ENCODE measurements at places on chromosomes 7 and 10.

DNA sequence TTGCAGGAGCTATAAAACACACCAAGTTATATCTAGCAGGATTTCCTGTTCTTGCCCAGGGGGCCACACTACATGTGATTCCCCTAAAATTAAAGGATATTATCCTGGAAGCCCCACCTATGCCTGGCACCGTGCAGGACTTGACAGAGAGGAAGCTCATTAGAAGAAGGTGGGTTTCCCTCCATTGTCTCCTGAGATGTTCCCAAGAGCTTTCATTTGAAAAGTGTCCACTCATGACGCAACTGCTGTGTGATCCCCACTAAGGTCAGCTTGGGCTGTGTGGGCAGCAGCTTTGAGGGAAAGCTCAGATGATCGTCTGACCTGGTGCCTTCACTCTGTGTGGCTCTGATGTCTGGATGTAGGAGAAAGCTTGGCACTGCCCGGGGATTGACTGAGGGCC is 53.5 kb downstream of the RAMP3 start:
- H3K36me3 ChIP-seq: no peaks in the 10 kb centered on the region
- no peaks in the 10 kb centered on the region for H3K4me1 ChIP-seq
- no peak overlapping the region for H3K27ac ChIP-seq
- DNase-seq: no peak
- H3K27me3 ChIP-seq: no peaks in the 10 kb centered on the region
- no peak overlapping the region for H3K4me3 ChIP-seq

GRCh38 chr7:1392556-1392955 is 66.7 kb downstream of the MICALL2 start:
- H3K27me3 ChIP-seq: no peaks in the 10 kb centered on the region
- H3K4me1 ChIP-seq: no peaks in the 10 kb centered on the region
- DNase-seq: no peak

- no peak overlapping the region for H3K27ac ChIP-seq
- H3K27me3 ChIP-seq: no peaks in the 10 kb centered on the region
Measured at GRCh38 chr7:5500777-5501350, 77.2 kb upstream of the TNRC18 start.

DNA sequence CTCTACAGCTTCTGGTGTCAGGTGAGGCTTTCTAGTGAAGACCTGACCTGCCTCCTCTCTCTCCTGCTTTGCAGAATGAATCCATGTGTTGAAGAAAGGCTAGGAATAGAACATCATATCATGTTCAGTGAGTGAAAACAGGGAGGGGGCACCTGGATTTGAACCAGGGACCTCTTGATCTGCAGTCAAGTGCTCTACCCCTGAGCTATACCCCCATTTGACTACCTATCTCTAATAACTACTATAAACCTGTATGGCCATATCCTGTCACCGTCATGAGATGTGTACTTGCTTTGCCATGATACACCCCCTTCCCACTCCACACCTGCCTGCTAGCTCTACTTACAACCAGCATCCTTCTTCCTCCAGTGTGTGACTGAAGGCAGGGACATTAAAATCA is 91.3 kb upstream of the ZNF746 start:
- H3K27ac ChIP-seq: no peak overlapping the region
- H3K36me3 ChIP-seq: no peaks in the 10 kb centered on the region
- no peaks in the 10 kb centered on the region for H3K4me1 ChIP-seq

DNA sequence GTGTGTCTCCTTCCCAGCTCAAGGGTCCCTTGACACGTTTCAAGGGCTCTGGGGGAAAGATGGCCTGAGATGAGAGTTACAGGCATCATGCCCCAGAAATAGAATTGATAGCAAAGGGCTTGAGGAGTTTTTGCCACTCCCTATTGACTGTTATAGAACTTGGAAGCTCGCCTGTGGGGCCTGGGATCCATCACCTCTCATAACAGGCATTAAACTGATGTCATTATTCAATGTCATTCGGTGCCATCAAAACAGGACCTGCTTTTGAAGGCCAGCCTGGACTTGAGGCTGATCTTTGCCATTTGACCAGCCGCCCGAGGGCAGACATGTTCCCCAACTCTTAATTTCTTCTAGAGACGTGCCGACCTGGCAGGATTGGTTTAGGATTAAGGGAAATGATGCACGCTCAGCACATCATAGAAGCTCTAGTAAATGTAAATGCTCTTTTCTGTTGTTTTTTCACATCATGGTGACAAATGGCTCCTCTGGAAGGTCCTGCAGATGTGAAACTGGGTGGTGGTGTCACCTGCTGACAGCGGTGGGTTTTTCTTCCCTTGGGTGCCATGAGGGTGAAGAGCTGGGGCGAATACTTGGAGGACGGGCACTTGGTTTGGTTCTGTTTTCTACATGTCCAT is 16.7 kb upstream of the KLF6 start:
- no peaks in the 10 kb centered on the region for H3K27me3 ChIP-seq
- H3K4me1 ChIP-seq: peaks cover 2% of the 10 kb centered on the region
- H3K36me3 ChIP-seq: no peaks in the 10 kb centered on the region
- no peak overlapping the region for H3K27ac ChIP-seq

- no peak for DNase-seq
- no peaks in the 10 kb centered on the region for H3K36me3 ChIP-seq
- no peak overlapping the region for H3K27ac ChIP-seq
- no peak overlapping the region for H3K4me3 ChIP-seq
- no peaks in the 10 kb centered on the region for H3K4me1 ChIP-seq
- H3K27me3 ChIP-seq: no peaks in the 10 kb centered on the region
Measured at GRCh38 chr7:11376529-11376928, 402.9 kb downstream of the PHF14 start.

GRCh38 chr10:49161411-49161997 is 26.7 kb downstream of the TMEM273 start:
- no peaks in the 10 kb centered on the region for H3K4me1 ChIP-seq
- H3K4me3 ChIP-seq: no peak overlapping the region
- no peaks in the 10 kb centered on the region for H3K27me3 ChIP-seq
- no peaks in the 10 kb centered on the region for H3K36me3 ChIP-seq
- no peak overlapping the region for H3K27ac ChIP-seq
- DNase-seq: no peak

DNA sequence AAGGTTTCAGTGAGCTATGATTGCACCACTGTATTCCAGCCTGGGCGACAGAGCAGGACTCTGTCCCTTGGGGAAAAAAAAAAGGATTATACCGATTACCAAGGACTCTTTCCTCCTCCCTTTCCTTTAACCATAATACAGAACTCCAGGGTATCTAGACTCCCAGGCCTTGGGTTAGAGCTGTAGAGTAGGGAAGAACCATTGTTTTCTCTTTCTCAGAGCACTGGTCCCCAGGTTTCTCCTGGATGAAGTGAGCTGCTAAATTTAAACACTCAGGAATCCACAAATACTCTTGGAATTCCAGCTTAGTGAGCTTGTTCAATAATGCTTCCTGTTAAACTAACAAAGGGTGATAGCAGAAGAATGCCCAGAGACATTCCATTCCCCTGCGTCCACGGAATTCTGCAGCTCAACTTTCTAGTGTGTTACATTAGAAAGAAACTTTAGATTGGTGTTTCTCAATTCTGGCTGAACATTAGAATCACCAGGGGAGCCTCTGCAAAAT is 14.6 kb upstream of the RPEL1 start:
- DNase-seq: no peak
- no peaks in the 10 kb centered on the region for H3K4me1 ChIP-seq
- H3K4me3 ChIP-seq: no peak overlapping the region
- no peak overlapping the region for H3K27ac ChIP-seq

GRCh38 chr7:100478958-100479660 is at the start of gene TSC22D4:
TSC22D4 (minus strand) TSS chr7:100479214; CDS start chr7:100478038, 1,176 bp downstream.
- no peaks in the 10 kb centered on the region for H3K27me3 ChIP-seq
- DNase-seq: peak; percentile 98
- peaks cover 10% of the 10 kb centered on the region for H3K4me1 ChIP-seq
- peak within 1 kb of the TSS; percentile 81 for H3K27ac ChIP-seq

DNA sequence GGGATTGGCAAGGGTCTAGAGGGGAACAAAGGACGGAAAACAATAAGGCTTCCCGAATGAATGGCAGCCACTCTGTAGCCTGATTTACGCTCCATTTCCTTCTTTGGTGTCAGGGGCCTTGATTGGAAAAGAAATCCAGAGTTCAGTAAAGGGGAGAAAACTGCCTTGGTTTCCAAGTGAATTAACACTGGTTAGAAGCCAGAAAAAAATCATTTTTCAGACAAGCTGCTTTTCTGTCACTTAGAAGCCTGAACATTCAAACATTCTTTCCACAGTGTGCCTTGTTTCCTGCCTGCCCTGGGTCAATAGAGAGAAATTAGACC is 283 bp upstream of the TRDMT1 start:
- peak overlapping the region; percentile 91 for H3K27ac ChIP-seq
- no peak for DNase-seq
- H3K4me3 ChIP-seq: peak overlapping the region; percentile 65
- no peaks in the 10 kb centered on the region for H3K4me1 ChIP-seq

DNA sequence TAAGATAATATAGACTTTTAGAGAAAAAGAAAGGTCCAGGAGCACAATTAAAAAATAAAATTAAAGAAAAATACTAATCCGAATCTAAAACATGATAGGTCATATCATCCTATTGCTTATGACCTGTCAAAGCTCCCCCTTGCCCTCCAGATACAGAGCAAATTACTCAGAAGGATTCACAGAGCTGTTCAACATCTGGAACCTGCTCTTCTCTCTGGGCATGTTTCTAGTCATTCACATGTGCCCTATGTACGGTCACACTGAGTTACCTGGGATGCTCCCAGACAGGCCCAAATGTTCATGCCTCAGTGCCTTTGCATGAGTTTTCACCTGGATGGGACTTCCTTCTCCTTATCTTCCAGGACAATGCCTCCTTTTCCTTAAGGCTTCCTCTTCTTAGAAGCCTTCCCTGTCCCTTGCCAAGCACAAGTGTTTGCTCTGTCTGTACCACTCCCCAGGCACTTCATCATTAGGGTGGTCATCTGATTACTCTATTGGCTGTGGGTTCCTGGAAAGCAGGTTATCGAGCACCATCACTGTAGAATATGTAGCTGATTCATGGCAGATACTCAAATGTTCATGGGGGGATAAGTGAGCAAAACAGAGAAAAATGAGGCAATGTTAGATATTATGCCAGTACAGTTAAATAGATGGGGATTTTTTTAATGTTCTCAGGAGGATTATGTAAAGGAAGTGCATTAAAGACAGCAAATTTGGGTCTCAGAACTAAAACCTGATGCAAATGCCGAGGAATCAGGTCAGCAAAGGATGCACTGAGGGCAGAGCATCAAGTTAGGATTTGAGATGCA is 12.0 kb upstream of the AOAH start:
- no peaks in the 10 kb centered on the region for H3K36me3 ChIP-seq
- no peak overlapping the region for H3K4me3 ChIP-seq
- H3K27ac ChIP-seq: no peak overlapping the region
- H3K4me1 ChIP-seq: no peaks in the 10 kb centered on the region
- no peaks in the 10 kb centered on the region for H3K27me3 ChIP-seq

GRCh38 chr7:28955356-28955717 is 2.8 kb downstream of the TRIL start:
- H3K36me3 ChIP-seq: no peaks in the 10 kb centered on the region
- no peaks in the 10 kb centered on the region for H3K27me3 ChIP-seq
- peaks cover 14% of the 10 kb centered on the region for H3K4me1 ChIP-seq
- H3K4me3 ChIP-seq: peak overlapping the region; percentile 48

DNA sequence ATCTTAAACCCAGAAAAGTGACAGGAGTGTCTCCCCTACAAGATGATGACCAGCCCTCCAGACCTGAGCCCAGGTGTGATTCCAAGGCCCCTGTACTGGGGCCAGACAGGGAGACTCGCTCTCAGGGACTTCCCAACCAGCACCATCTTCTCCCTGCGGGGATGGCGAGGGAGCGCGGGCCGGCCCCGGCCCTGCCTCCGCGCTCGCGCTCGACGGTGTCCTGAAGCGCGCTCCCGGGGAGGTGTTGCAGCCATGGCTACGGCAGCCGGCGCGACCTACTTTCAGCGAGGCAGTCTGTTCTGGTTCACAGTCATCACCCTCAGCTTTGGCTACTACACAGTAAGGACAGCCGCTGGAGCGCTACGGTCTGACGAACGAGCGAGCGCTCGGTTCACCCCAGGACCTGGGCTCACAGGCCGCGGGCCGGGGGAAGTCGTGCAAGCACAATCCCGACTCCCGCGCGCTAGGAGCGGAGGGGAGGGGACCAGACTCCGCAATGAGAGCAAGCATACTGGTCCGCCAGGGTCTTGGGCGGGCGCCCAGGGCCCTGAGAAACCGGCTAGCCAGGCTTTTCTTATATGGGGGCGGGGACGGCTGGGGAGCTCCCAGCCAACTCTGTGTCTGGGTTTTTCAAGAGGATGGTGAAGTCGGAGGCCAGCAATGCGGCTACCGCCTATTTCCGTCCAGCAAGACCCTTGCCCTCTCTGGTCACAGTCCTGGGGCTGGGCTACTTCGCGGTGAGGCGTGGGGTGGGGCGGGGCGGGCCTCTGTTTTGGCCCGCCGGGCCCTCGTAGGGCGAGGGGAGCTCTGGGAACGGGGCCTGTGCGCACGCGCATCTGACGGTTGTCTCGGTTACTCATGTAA is at the start of gene TMEM254:
TMEM254 (plus strand) TSS at position 218 of the 864 bp plus-strand sequence; CDS start at position 253, 35 bp downstream.
- H3K4me3 ChIP-seq: peak within 1 kb of the TSS; percentile 97
- peak; percentile 92 for DNase-seq
- no peaks in the 10 kb centered on the region for H3K27me3 ChIP-seq
- H3K36me3 ChIP-seq: no peaks in the 10 kb centered on the region

DNA sequence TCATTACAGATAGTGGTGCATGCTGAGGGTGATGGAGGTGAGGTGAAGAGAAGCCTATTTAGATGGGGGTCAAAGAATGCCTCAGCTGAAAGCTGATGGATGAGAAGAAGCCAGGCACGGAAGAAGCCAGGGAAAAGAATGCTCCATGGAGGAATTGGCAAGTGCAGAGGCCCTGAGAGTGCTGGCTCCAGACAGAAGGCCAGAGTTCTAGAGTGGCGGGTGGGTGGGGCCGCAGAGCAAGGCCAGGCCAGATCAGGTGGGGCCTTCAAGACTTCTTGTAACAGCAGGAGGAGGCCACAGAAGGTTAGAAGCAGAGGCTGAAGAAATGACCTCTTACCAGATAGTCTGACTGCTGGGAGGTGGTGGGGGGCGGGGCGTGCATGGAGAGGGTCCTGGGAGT is 7.3 kb downstream of the EEPD1 start:
- no peaks in the 10 kb centered on the region for H3K27me3 ChIP-seq
- no peak overlapping the region for H3K4me3 ChIP-seq
- peaks cover 27% of the 10 kb centered on the region for H3K4me1 ChIP-seq
- DNase-seq: no peak
- no peak overlapping the region for H3K27ac ChIP-seq

GRCh38 chr7:7595451-7595850 is 28.8 kb downstream of the MIOS start:
- peaks cover 4% of the 10 kb centered on the region for H3K36me3 ChIP-seq
- peaks cover 2% of the 10 kb centered on the region for H3K27me3 ChIP-seq
- H3K4me1 ChIP-seq: no peaks in the 10 kb centered on the region
- DNase-seq: no peak

GRCh38 chr10:11934262-11934661 is 108.3 kb downstream of the UPF2 start:
- no peaks in the 10 kb centered on the region for H3K4me1 ChIP-seq
- no peak overlapping the region for H3K4me3 ChIP-seq
- H3K27me3 ChIP-seq: no peaks in the 10 kb centered on the region
- no peaks in the 10 kb centered on the region for H3K36me3 ChIP-seq
- H3K27ac ChIP-seq: no peak overlapping the region
- DNase-seq: no peak

DNA sequence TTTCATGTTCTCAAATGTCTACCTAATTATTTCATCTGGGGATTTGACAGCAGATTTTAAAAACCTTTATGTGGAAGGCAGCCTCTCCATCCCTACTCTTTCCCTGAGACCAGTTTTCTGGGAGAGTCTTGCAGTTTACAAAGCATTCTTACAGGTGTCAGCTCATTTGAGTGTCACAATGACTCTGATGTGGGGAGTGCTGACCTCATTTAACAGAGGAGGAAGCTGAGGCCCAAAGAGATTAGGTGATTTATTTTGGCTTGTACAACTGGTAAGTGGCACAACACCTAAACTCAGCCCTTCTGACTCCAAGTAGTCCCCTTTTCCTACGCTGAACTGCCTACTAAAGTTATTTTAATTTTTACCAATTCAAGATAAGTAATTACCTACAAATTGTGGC is 33.3 kb upstream of the MAT1A start:
- no peak overlapping the region for H3K27ac ChIP-seq
- no peak for DNase-seq
- H3K4me1 ChIP-seq: no peaks in the 10 kb centered on the region
- H3K27me3 ChIP-seq: no peaks in the 10 kb centered on the region
- no peaks in the 10 kb centered on the region for H3K36me3 ChIP-seq

Data from ovary (tissue), 10 donors.